ENCODE measurements at places on chromosomes 12 and 14.

DNA sequence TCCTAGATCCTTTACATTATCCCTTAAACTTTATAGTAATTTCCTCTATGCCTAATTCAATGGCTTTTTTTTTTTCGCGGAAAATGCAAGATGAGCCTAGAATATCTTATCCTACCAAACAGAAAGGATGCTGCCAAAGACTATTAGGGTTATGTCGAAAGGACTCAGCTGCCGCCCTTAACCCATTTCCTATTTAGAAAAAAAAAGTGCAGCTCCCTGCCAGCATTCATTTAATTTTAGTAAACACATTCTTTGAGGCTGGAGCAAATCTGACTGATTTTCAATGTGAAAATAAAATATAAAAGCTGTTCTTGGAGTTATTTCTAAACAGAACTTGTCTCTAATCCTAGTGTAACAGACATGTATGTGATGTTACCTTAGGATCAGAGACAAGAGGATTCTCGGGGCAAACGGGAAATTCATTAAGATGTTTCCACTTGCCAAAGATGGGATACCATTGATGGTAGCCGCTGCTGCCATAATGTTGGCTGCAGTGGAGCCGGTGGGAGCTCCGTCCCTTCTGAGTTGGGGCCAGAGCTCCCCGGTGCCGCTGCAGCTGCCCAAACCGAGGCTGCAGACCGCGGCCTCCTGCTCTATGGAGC is 8.2 kb upstream of the A2M start:
- DNase-seq = no peak

GRCh38 chr12:17918013-17918412 is 172.0 kb downstream of the RERGL start:
- DNase-seq = no peak

GRCh38 chr14:61342486-61342885 is 21.1 kb downstream of the PRKCH start:
- peak; percentile 84 for DNase-seq

DNA sequence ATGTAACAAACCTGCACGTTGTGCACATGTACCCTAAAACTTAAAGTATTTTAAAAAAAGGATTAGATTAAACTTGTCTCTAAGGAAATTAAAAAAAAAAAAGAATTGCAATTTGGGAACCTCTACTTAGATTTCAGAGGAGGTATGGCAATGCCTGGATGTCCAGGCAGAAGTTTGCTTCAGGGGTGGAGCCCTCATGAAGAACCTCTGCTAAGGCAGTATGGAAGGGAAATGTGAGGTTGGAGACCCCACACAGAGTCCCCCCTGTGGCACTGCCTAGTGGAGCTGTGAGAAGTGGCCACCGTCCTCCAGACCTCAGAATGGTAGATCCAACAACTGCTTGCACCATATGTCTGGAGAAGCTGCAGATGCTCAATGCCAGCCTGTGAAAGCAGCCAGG is 279.6 kb upstream of the CCDC196 start:
- no peak for DNase-seq

- DNase-seq = no peak
These were observed 160.6 kb downstream of the ANO4 start for GRCh38 chr12:100955139-100955538.

DNA sequence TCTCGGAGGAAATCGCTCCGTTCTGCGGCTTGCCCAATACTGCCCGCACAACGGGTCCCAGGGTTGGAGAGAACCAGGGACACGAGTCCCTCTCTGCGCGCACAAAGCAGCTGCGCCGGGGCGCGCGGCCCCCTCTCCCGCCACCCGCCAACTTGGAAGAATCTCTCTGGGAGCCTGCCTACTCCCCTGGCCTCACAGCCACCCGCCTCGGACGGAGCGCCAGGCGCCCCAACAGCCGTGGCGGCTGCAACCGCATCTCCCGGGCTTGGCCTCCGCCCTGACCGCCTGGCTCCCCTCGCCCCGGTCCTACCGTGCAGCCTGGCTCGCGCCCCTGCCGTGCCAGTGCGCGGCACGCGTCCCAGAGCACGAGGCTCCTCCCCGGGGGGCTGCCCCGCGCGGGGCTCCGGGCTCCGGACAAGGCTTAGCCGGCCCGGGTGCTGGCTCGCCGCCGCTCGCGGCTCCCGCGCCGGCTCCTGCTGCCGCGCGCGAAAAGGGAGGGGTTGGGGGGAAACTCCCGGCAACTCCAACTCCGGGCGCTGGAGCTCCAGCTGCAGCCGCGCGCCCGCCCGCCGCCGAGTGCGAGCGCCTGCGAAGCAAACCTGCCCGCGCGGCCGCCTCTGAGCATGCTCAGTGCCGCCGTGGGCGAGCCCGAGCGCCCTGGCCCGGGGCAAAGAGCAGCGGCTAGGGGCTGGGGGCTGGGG is at the start of gene STXBP6:
STXBP6 (minus strand) TSS at position 580 of the 701 bp plus-strand sequence. CDS start 75,329 bp downstream, outside the sequence.
- no peak for DNase-seq

DNA sequence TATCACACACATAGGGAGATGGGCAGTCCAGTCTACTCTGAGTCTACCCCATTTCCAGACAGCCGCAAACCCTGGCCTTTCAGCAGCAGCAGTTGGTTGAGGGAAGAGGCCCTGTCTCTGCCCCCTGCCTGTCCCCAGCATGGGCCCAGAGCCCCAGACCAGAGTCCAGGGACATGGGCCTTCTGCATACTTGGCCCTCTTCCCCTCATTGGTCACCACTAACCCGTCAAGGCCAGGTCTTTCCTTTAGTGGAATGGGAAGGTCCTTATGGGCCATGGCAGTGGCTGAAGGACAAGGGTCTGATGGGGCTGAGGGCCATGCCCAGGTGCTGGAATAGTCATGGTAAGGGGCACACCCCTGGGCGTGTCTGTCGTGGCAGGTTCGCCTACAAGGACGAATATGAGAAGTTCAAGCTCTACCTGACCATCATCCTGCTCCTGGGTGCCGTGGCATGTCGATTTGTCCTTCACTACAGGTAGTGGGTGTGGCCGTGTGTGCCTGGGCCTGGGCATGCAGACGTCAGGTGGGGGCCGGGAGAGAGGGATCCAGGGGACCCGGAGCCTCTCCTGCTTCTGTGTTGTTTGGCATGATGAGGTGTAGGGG is 39.3 kb downstream of the TMEM120B start:
- DNase-seq = no peak

DNA sequence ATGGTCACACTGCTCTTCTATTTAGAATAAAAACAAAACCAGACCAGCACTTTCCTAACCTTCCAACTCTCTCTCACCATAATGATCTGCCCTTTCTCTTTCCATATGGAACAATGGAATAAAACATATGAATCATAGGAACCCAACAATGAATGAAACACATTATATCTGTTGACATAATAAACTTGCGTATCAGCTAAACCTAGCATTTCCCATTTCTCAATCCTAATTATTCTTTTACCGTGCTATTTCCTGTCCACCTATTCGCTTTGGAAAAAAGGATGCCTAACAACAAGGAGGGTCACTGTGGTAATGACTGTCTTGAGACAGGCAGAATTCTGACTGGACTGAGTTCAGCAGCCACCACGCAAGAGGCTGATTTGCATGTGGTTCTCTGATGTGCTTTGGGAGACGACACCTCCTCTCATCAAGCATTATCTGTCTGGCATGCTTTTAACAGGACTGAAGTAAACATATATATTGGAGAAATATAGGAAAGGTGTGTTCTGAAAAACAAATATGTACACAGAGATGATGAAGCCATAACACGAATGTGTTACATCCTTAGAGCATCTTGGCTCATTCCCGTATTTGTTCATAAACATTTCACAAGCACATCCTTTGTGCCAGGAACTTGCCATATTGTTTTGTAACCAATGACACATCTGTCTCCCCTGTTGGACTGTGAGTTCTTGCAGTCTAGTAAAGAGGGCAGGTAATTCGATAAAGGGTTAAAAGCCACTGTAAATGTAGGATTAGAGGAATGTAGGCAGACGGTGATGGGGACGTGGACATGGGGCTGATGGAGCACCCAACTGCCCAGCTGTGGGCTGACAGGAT is 87.7 kb downstream of the PTPRB start:
- no peak for DNase-seq

DNA sequence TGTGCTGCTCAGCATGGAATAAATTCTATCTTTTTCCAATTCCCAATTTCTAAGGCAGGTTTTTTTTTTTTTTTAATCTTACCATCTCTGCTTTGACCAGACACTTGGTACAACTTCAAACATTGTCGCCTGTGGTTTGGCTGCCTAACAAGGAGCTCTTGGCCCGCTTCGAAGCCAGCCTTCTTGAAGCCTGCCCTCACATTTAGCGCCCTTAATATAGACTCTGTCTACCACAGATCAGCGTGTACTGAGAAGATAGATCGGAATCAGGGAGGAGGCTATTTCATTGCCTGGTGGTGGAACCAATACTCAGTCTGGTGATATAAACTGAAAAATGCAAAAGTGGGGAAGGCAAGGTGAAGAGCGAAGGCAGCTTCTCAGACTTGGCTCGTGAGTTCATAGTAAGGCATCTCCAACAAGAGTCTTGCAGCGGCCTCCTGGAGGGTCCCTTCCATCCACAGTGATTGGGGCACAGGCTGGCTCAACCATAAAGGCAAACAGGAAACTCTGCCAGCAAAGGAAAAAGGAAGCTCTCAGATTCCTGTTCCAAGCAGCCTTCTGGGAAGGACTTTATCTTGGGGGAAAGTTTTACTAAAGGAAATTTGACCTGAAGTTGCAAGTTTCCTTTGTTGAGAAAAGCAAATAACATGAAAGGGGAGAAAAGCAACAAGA is 103.2 kb upstream of the BCL2L14 start:
- DNase-seq = no peak

- DNase-seq = no peak
These were observed 214.4 kb upstream of the DIO2 start for GRCh38 chr14:80425686-80426085.

DNA sequence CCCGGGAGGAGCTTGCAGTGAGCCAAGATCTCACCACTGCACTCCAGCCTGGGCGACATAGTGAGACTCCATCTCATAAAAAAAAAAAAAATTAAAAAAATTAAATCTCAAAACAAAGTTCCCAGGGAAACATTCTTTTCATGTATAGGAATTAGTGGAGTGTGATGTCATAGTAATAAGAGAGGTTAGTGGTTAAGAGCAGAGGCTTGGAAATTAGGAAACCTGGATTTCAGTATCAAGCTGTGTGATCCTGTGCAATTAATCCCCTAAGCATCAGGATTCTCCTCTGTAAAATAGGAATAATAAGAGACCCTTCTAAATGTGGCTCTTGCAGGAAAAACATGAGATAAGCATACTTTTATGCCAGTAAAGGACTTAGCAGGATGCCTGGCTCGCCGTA is 3.1 kb upstream of the TXNRD1 start:
- DNase-seq = no peak

DNA sequence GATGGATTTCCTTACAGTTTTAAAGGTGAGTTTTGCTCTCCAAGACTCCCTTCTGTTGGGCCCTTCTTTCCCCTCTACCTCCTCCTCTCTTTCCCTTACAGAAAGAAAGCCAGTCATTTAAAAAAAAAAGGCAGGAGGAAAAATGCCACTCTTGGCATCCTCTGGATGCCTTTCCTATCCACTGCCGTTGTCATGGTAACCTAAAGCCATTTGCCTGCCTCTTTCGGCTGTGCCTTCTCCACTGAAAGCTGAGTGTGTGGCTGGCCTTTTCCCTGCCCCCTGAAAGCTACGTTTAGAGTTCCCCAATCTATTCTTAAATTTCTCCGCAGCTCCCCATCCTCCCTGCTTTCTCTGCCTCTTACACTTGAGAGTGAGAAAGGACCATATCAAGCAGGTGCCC is 67.1 kb downstream of the TUNAR start:
- DNase-seq = no peak

- no peak for DNase-seq
These were observed 72.3 kb upstream of the EEA1 start for GRCh38 chr12:93001407-93001806.

DNA sequence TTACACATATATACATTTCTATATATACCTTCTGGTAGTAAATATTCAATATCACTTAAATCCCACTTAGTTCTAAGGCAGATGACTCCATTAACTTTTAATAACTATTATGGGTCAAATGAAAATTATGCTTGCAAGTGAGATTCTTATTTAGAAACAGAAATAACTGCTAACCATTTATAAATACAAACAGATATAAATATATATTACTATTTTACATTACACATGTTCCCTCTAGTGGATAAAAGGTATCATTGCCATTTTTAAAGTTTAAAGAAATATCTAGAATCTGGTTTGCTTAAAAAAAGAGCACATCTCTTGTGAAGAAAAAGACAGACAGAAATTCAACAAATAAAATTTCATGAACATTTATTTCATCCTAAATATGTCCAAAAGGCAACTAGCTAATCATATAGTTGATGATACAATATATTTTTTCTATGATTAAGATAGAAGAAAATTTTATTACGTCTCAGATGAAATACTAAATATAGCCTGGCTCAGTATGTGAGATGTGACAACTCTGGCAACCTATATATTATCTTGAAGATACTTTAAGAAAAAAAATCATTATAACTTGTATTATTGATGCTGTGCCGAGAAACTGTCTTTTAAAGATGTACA is 11.7 kb upstream of the RAD51AP1 start:
- DNase-seq = peak; percentile 48

DNA sequence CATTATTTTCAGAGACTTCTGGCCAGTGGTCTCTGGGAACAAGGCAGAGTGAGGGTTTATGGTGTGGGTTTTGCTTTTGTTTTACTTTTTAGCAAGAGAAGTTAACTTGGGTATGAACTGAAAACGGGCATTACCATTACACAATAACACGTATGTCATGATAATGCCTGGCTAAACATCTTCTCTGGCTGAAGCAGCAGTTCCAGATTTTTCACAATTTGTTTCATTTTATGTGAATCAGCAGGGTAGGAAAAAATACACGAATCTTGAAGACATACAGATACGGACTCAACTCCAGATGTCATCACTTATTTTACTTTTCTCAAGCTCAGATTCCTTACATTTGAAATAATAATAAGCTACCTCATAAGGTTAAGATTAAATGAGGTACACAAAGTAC is 2.5 kb upstream of the PCNX4 start:
- DNase-seq = no peak

GRCh38 chr14:58072288-58073071 is 79.5 kb downstream of the ARMH4 start:
- peak; percentile 27 for DNase-seq

DNA sequence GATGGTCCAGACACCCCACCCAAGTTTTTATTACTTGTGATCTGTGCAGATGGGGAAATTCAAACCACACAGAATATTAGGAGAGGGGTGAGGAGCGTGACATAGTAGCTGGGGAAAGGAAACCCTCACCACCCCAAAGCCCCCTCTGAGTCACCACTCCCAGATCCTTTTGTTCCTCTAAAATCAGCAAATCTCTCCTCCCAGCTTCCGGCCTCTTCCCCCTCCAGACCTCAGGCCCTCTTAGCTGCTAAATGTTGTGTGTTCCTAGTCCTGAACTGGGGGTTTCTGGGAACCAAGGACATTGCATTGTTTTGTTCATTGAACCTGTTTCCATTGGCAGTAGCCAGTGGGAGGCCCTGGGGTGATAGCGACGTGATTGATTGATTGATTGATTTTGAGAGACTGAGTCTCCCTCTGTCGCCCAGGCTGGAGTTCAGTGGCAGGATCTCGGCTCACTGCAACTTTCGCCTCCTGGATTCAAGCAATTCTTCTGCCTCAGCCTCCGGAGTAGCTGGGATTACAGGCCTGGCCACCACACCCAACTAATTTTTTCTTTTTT is 5.9 kb upstream of the ORAI1 start:
- DNase-seq = no peak

Data from CD4-positive, CD25-positive, alpha-beta regulatory T cell (primary cell).